Renal pelvis (tissue), 12 donors: ENCODE measurements at places on chromosomes 11 and 22. TPM values are rescaled to one million over a fixed set of nuclear protein-coding genes. Genes with fewer than 3 reads are reported as not detected.

- no peak for DNase-seq
Observed at GRCh38 chr11:83275888-83276641, 10.1 kb downstream of the CCDC90B start.

DNA sequence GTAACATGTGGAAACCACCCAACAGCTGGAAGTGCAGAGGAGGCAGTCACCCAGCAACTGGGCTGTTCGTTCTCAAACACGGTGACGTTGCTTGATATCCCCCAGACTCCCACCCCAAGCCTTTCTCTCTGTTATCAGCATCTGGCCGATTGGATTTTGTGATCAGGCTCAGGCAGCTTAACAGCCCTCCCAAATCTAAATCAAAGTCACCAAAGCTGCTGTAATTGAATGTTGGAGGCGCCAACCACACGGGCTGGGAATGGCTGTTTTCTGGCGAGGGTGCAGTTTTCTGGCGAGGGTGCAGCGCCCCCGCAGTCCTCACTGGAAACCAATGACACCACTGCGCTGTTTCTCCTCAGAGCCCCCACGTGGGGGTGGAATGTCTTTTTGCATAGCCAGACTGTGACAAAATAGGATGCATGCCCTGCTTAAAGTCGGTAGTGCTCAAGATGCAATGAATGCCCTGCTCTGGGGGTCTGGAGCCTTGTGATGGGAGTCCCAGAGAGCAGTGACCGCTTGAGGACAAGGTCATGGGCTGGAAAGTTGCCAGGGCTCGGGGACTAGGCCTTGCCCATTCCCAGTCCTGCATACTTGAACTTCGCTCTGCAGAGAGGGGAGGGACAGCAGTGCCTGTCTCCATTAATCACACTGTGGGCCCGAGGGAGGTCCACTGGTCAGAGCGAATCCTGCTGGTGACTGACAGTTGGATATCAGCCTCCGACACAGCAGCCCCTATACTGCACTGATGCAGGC, 105.3 kb downstream of the MORC2 start:
- peak; percentile 20 for DNase-seq

DNA sequence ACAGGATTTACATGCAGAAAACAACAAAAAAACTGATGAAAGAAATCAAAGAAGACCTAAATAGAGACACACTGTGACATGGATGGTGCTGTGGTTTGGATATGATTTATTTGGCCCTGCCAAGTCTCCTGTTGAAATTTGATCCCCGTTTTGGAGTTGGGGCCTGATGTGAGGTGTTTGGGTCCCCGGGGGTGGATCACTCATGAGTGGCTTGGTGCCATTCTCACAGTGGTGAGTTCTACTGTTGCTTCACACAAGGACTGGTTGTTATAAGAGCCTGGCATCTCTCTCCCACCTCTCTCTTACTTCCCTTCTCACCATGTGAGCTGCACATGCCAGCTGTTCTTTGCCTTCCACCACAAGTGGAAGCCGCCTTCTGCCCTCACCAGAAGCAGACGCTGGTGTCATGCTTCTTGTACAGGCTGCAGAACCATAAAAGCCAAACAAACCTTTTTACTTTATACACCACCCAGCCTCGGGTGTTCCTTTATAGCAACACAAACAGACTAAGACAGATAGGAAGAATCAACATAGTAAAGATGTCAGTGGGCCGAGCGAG, 7.8 kb upstream of the RTL6 start:
- no peak for DNase-seq

- DNase-seq: no peak
Observed at GRCh38 chr11:117099696-117100095, 1.5 kb upstream of the SIK3 start.

GRCh38 chr11:69317401-69318092, 23.6 kb downstream of the MYEOV start:
- DNase-seq: no peak

SLC5A1 gene
- 0.73 TPM for polyA plus RNA-seq

CHRM4 gene
- 0.16 TPM for polyA plus RNA-seq

- no peak for DNase-seq
Observed at GRCh38 chr11:43503417-43503816, 144.7 kb downstream of the TTC17 start.

DNA sequence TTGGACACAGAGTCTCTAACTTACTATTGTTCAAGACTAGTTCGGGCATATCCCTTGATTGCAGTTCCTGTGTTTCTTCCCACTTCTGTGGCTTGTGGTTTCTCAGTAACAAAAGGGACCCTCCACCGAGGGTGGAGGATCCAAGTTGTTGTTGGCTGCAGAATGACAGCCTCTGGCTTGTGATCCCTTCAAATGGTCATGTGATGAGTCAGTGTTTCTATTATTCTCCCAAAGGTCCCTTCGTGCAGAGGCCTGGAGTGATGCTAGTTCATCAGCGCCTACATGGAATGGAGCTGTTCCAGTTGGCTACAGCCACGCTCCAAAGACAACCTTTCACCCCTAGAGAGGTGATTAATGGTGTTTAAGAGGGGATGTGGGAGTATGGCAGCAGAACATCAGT, 2.6 kb upstream of the VWCE start:
- DNase-seq: peak; percentile 57
